LHCN-M2 (cell line): ENCODE measurements at places on chromosomes 3 and 15.

GRCh38 chr15:21261396-21261964 lies 178.8 kb downstream of the POTEB3 start:
- DNase-seq, result no peak

DNA sequence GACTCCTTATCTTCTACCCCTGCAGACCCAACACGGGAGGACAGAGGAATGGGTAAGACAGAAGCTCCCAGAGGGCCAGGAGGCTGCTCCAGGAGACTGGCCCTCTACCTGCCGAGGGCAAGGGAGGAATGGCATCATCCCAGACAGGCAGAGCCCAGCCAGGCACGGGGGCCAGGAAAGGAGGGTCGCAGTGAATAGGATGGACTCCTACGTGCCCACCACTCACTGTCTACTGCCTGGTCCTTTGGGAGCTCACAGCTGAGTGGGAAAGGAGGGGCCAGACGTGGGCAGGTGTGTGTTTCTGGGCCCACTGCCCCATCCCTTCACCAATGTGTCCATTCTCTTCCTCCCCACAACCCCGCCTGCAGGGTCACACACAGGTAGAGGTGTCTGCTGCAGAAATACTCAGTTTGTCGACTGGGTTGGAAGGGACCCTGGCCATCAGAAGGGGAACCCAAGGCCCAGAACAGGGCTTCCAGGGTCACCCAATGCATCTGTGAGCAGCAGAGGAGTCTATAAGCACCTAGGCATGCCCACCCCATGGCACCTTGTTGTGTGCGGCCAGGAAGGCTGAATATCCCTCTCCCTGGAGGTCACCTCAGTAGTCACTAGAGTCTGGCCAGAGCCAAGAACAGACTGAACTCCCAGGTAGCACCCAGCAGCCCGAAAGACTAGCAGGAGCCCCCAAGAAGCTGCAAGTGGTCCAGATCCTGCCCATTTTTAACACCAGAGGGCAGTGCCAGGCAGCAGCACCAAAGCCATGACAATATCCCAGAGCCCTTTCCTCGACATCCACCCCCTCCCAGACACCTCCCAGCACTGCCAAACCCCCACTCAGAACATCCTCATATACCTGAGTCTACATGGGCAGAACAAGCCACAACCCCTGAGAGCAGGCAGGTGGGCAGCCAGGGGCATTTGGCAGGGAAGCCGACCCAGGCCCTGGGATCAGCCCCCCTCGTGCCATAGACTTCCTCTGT lies 24.0 kb downstream of the TKT start:
- DNase-seq, result no peak

DNA sequence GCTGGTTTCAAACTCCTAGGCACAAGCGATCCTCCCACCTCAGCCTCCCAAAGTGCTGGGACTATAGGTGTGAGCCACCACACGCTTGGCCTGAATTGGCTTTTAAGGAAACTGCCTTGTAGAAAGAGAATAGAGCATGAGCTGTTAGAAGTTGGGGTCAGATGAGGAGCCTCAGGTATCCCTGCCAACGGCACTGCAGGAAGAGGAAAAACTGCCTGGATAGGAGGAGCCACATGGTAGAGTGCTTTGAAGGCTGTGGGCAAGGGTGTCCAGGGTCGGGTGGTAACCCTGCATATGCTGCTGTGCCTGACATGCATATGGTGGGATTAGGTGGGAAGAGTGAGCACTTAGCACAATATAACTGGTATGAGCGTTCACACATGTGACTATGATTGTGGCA lies 55.0 kb downstream of the BSN start:
- no peak for DNase-seq

GRCh38 chr15:73941044-73941443 lies 14.8 kb downstream of the LOXL1 start:
- DNase-seq, result peak; percentile 94

GRCh38 chr3:11717768-11718636 lies 74.3 kb upstream of the VGLL4 start:
- peak; percentile 37 for DNase-seq

GRCh38 chr15:77654975-77655374 lies 22.3 kb upstream of the LINGO1 start:
- no peak for DNase-seq

GRCh38 chr3:115922681-115923347 lies 299.5 kb downstream of the GAP43 start:
- DNase-seq, result peak; percentile 32

- DNase-seq, result peak; percentile 70
Measured at GRCh38 chr15:90174140-90174875, 26.8 kb upstream of the SEMA4B start.

GRCh38 chr3:65593780-65594752 lies 444.7 kb downstream of the MAGI1 start:
- DNase-seq, result no peak

DNA sequence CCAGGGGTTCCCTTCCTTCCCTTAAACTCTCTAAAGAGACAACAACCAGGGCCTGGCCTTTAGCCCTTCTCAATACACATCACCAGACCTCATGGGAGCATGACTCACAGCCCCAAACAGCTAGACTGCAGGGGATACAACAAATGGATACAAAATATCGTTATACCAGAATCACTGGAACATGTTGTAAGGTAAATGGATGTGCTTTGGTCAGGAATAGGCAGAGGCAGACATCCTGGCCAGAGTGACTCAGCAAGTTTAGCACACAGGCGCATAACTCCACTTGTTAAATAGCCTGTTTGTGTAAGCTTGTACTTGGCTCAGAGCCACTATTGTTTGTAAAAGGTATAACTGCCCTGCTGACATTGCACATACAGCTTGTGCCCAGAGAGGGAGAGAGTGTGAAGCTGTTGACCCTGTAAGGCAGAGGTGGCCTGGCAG lies 18.3 kb downstream of the TMED3 start:
- DNase-seq, result peak; percentile 92

- DNase-seq, result peak; percentile 40
Measured at GRCh38 chr3:175338775-175339535, 479.8 kb downstream of the NAALADL2 start.

DNA sequence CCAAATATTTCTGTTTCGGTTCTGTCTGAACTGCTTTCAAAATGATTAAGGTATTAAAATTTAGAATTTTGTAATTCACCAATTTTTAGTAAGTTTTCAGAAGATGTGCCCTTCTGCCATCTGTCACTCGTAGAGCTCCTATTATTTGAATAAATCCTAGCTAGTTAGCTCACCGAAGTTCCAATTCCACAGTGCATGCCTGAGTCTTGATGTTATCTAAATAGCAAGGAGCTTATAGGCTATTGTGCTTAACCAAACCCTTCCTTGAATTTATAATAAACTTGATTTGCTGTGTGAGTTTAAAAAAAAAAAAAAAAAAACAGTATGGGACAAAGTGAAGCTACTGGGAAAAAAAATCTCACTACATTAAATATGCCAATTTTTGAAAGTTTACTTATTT lies 18.7 kb downstream of the ATP13A3 start:
- DNase-seq, result no peak

GRCh38 chr3:171827385-171827784 lies 15.8 kb upstream of the TMEM212 start:
- DNase-seq, result no peak

DNA sequence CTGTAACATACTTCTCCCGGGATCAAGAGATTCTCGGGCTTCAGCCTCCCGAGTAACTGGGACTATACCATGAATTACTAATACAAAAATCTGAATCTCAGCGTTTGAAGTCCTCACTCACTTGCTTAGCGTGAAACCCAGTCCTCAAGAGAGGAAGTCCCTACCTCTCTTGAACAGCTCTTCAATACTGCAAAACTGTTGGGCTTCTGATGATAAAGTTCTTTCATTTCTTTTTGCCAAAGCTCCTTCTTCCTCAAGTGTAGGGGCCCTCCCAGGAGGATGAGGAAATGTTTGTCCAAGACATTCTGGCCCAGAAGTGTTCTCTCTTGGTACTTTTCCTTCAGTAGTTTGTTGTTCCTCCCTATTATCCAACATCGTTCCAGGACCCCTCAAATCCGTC lies 48.5 kb downstream of the FMN1 start:
- DNase-seq, result no peak

DNA sequence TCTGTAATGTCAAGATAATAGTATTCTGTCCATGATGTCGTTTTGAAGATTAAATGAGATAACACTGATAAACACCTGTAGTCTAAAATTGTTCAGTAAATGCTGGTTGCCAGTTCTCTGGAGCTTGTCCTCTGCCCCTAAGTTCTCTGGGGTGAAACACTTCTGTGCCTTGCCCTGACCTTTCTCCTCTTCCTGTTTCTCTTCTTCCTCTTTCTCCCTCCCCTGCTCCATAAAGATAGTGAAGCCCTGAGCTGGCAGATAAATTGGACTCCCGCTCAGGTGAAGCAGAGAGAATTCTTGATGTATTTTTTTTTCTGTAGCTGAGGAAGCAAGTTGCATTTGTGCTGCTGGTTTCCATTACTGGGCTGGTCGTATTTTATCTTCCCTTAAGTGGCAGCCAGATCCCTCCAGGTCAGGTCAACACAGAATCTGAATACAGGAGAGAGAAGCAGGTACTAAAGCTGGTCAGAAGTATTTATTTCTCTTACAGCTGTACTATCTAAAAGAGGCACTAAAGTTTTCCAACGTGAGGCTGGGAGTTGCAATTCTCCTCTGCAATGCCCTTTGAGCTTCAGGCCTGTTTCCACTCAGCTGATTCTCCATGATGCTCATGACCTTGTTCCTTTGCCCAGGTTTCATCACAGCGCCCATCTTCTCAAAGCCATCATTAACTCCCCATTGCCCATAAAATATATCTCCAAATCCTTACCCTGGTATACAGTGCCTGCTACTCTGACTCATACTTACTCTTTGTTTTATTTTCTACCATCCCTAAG lies 319.3 kb upstream of the CFAP20DC start:
- DNase-seq, result no peak

GRCh38 chr15:88376574-88377174 lies 90.5 kb downstream of the MRPL46 start:
- no peak for DNase-seq

DNA sequence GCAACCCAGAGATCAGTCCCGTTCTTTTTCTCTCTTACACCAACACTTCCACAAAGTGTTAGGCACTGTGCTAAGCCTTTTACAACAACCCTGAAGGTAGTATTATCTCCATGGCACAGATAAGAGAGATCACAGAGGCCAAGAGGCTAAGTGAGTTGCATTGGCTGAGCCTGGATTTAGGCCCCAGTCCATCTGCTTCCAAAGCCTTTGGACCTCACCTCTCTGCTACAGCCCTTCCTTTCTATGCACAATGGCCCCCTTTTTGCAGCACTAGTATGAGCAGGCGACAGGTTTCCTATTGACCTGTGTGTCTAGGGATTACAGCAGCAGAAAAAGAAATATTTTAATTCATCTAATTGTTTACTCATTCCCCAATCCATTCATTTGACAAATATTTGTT lies 76.2 kb downstream of the CRYGS start:
- no peak for DNase-seq

- no peak for DNase-seq
Measured at GRCh38 chr15:57458356-57458781, 82.1 kb downstream of the CGNL1 start.

- DNase-seq, result no peak
Measured at GRCh38 chr3:133563186-133563591, 10.3 kb upstream of the CDV3 start.
